CD8-positive, alpha-beta memory T cell (primary cell): ENCODE measurements at places on chromosomes 4 and X. TPM values are rescaled to one million over a fixed set of nuclear protein-coding genes. Genes with fewer than 3 reads are reported as not detected.

DNA sequence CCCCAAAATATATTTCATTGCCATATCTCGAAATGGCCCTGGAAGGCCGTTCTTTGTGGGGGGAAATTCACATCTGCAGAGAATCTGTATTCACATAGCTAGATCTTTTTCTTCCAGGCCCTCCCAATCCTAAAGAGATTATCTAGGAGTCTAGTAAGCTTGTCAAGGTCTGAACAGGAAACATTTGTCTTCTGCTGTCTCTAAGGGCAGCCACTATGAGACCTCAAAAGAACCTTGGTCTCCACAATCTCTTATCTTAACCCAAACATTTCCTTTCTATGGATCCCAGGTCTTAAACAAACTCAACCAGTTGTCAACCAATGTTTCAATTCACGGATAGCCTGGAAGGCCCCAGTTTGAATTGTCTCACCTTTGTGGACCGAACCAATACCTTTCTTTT is 45.0 kb downstream of the CRLF2 start:
- no peak for DNase-seq

Gene LUZP4
- not detected for polyA plus RNA-seq

- peak; percentile 26 for DNase-seq
These were observed 38.9 kb downstream of the PDHA1 start for GRCh38 chrX:19382555-19383145.

Gene COPS4
- 64.0 TPM for polyA plus RNA-seq

DNA sequence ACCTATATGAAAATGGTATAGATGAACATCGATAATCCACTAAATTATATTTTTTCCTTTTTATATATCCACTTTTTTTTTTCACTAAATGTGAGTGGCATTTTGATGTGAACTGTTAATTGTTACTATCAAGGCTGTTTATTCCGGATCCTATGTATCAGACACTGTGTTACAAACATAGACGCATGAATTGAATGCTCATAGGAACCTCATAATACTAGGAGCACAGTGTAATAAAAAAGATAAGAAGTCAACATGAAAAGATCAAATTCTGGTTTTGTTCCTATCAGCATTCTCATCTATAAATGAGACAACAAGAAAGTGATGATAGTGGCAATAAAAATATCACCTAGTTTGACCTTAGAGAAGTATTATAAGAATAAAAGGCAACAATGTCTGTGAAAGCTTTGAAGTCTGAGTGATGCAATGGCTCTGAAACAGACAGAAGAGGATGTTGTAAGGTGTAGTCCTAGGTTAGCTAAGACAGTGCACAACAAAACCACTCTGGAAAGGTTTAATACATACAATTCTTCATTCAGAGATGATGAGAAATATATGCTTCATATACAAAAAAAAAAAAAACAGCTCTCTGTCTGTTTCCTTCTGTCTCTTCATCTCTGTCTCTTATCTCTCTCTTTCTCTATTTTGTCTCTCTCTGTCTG is 148.6 kb upstream of the NLGN4X start:
- no peak for DNase-seq

- no peak for DNase-seq
These were observed 897 bp downstream of the PNMA6F start for GRCh38 chrX:153320555-153321184.
